ENCODE measurements at places on chromosomes 3 and 15. TPM values are rescaled to one million over a fixed set of nuclear protein-coding genes. Genes with fewer than 3 reads are reported as not detected.

Gene CHRM5
- total RNA-seq: not detected

DNA sequence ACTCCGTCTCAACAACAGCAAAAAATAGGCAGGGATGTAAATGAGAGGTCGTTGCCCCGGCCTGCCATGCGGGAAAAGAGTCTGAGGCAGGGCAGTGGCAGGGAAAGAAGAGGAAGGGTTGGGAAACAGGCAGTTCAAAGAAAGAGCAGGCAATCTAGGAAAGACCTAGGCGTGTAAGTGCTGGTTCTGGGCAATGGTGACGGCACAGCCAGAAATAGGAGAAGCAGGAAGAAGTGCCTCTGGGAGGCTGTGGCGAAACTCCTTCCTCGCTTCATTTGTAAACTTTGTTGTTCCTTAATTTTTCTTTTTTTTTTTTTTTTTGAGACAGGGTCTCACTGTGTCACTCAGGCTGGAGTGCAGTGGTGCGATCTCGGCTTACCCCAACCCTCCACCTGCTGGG lies 4.3 kb downstream of the SLC51A start:
- no peaks in the 10 kb centered on the region for H3K27me3 ChIP-seq
- H3K4me1 ChIP-seq: no peaks in the 10 kb centered on the region
- no peak overlapping the region for H3K27ac ChIP-seq
- DNase-seq: no peak

DNA sequence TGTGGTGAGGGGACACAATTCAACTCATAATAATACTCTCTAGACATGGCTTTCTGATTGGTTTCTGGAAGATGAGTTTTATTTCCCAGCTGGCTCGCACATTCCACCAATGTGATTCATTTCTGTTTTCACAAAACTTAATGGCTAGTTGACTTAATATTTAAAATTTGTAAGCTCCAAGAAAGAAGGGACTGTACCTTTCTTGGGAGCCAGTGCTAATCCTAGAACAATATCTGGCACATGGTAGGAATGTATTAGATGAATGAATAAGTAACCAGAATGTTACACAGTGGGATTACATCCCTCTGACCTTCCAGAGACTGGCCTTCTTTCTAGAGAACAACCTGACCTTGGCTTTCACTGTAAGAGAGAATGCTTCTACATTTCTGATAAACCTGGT lies 262.8 kb downstream of the RORA start:
- no peaks in the 10 kb centered on the region for H3K27me3 ChIP-seq
- H3K36me3 ChIP-seq: no peaks in the 10 kb centered on the region
- H3K4me3 ChIP-seq: no peak overlapping the region
- no peak for DNase-seq
- H3K4me1 ChIP-seq: no peaks in the 10 kb centered on the region
- H3K27ac ChIP-seq: no peak overlapping the region

Gene REC114
- total RNA-seq: not detected

GRCh38 chr3:97958396-97958795 lies 13.8 kb downstream of the RIOX2 start:
- H3K27me3 ChIP-seq: no peaks in the 10 kb centered on the region
- no peaks in the 10 kb centered on the region for H3K36me3 ChIP-seq
- H3K4me3 ChIP-seq: no peak overlapping the region
- no peaks in the 10 kb centered on the region for H3K4me1 ChIP-seq

Gene NANOGP8
- 0.69 TPM for total RNA-seq

DNA sequence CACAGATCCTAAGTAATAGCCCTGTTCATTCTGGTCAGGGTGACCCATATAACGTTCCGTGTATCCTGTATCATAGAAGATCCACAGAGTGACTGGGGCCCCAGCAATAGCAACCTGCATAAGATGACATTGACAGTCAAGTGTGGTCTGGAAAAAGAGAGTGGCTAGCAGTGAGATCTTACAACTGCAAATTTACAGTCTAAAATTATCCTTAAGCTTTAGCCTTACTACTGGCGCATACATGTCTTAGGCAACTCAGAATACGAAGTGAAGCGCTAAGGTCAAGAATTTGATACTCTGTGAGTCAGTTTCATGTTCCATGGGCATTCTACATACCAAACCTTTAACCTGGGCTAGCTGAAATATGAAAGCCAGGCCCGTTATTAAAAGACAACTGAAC lies 29.2 kb upstream of the IGDCC4 start:
- H3K4me1 ChIP-seq: no peaks in the 10 kb centered on the region
- no peak overlapping the region for H3K27ac ChIP-seq
- no peaks in the 10 kb centered on the region for H3K27me3 ChIP-seq
- H3K4me3 ChIP-seq: no peak overlapping the region

Gene LPCAT4
- total RNA-seq: 10.5 TPM

- H3K27ac ChIP-seq: no peak overlapping the region
- no peak for DNase-seq
- H3K36me3 ChIP-seq: no peaks in the 10 kb centered on the region
- no peak overlapping the region for H3K4me3 ChIP-seq
- H3K4me1 ChIP-seq: no peaks in the 10 kb centered on the region
Measured at GRCh38 chr15:100022391-100022790, 289.2 kb upstream of the LYSMD4 start.

GRCh38 chr3:188125076-188125475 lies 28.9 kb upstream of the LPP start:
- H3K27ac ChIP-seq: no peak overlapping the region
- no peaks in the 10 kb centered on the region for H3K27me3 ChIP-seq
- no peak overlapping the region for H3K4me3 ChIP-seq

Gene PARP6
- 47.2 TPM for total RNA-seq

- no peaks in the 10 kb centered on the region for H3K36me3 ChIP-seq
- H3K4me1 ChIP-seq: no peaks in the 10 kb centered on the region
- DNase-seq: no peak
- no peak overlapping the region for H3K4me3 ChIP-seq
- H3K27ac ChIP-seq: no peak overlapping the region
- no peaks in the 10 kb centered on the region for H3K27me3 ChIP-seq
Measured at GRCh38 chr3:178170698-178171535, 365.3 kb upstream of the KCNMB2 start.

DNA sequence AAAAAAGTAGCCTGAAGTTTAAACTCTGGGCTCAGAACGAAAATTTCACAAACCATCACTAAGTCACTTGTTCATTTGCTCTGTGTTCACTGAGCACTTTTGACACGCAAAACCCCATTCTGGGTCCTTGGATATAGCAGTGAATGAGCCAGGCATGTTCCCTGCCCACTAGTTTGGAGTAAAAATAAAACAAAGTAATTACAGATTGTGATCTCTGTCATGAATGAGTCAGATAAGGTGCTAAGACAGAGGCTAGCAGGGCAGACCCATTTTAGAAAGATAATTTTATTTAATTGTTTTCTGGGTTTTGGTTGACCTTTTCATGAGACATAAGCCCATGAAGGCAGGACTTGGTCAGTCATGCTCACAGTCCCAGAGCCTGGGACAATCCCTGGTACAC lies 84.1 kb upstream of the ARHGEF3 start:
- no peak overlapping the region for H3K4me3 ChIP-seq
- no peaks in the 10 kb centered on the region for H3K27me3 ChIP-seq
- DNase-seq: no peak
- H3K36me3 ChIP-seq: no peaks in the 10 kb centered on the region
- no peak overlapping the region for H3K27ac ChIP-seq
- no peaks in the 10 kb centered on the region for H3K4me1 ChIP-seq

GRCh38 chr15:70524470-70524869 lies 238.9 kb downstream of the UACA start:
- no peaks in the 10 kb centered on the region for H3K27me3 ChIP-seq
- H3K36me3 ChIP-seq: no peaks in the 10 kb centered on the region
- no peak overlapping the region for H3K27ac ChIP-seq
- no peaks in the 10 kb centered on the region for H3K4me1 ChIP-seq
- DNase-seq: no peak

DNA sequence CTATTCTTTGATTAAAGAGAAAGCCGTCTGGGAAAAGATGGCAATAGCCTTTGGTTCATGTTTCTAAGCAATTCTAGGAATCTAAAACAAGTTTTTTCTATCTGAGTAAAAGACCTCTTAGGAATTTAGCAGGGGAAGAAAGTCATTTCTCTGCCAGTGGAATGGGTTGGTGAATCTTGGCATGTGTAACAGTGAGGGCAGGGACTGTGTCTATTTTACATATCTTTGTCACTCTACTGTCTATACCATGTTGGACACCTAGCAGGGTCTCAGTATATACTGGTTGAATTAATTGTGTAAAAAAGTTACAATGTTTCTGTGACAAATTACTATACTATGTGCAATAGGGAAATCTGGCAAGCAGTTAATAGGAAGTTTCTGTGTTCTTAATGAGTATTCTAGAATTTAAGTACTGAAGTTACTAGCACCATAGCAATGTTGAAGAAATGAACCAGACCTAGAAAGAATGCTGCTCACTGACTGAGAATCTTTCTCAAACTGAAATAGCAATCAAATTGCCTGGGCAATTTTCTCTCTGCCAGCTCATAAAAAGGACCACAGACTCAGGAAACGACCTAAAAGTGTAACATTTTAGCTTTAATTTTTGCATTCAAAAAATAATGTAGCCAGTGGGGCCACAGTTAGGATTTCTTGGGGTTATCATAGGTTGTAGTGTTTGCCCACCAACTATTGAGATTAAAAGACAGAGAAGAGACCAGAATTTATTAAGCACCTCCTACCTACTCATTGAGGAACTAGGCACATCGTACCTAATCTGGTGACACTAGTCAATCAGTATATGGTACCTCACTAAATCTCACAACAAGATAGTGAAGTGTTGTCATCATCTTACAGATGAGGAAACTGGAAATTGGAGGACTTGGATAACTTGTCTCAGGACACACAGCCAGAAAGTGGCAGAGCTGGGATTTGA lies 56.2 kb upstream of the LEKR1 start:
- no peak overlapping the region for H3K4me3 ChIP-seq
- H3K27me3 ChIP-seq: no peaks in the 10 kb centered on the region
- no peak for DNase-seq
- no peak overlapping the region for H3K27ac ChIP-seq
- H3K36me3 ChIP-seq: no peaks in the 10 kb centered on the region
- H3K4me1 ChIP-seq: no peaks in the 10 kb centered on the region

- H3K36me3 ChIP-seq: no peaks in the 10 kb centered on the region
- H3K4me1 ChIP-seq: no peaks in the 10 kb centered on the region
- H3K27ac ChIP-seq: no peak overlapping the region
Measured at GRCh38 chr15:86403914-86404583, 324.4 kb downstream of the AGBL1 start.

Data from pancreas (tissue), 10 donors.